HEK293T (cell line): ENCODE measurements at places on chromosomes 5 and 9.

DNA sequence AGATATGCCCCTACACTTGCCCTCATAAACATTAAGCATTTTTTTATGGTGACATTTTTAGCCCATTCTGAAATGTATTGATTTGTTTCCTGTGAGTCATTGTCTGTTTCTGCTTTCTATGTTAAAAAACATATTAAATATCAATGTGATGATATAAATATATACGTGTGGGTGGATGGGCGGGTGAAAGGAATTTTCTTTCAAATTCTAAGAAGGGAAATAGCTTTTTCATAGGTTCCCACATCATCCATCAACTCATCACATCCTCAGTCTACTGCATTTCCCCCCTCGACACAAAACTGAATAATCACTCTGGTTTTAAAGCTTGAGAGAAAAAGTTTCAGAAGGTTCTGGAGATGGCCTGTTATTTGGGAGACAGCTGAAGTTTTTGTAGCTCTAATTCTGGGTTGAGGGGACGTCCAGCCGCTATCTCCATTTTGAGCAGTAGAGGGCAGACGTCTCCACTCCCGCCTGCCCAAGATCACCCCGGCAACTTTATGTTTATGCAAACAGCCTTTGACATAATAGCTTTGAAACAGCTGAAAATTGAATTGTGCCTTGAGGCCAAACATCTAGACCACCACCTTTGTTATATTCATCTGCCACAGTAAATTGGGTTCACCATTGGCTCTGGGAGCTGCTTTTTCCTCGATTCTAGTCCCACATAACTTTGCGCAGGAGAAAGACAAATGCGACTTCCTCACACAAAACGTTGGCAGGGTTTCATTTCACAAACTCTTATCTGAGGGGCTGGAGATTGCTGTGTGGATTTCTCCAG is 216.2 kb upstream of the CLINT1 start:
- peak; percentile 80 for DNase-seq

GRCh38 chr5:131068893-131069643 is 96.0 kb downstream of the HINT1 start:
- no peak for DNase-seq

DNA sequence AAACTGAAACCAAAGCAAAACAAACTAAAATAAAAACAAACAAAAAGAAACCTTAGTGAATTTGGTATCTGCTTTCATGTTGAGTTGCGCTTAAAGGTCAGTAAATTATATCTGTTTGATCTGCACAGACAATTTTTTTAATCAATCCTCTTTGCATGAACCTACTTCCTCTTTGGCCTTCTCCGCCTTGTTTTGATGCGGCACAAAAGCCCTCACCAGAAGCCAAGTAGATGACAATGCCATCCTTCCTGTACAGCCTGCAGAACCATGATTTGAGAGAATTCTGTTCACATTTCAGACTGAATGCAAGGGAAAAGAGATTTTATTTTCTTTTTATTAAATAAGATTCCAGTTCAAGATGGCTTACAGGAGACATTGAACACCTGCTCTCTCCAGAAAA is 473.6 kb upstream of the FTMT start:
- DNase-seq: no peak

- DNase-seq: no peak
These were observed 24.7 kb downstream of the STK10 start for GRCh38 chr5:172163346-172163745.

DNA sequence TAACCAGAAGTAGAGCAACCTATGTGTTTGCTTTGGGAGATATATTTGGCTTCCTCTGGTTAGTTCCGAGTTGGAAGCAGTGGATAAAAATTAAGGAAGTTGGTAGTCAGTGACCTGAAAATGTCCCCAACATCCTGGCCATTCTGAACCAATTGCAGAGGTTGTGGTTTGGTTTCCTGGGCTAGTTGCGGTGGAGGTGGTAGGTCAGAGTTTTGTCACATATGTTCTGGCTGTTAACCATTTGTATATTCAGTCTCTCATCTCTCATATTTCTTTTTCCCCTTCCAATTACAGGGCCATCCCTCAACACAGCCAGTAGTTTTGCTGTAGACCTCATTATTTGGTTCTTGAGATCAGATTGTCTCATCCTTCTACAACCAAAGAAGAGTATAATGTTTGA is 1026.9 kb downstream of the PTPRD start:
- no peak for DNase-seq

DNA sequence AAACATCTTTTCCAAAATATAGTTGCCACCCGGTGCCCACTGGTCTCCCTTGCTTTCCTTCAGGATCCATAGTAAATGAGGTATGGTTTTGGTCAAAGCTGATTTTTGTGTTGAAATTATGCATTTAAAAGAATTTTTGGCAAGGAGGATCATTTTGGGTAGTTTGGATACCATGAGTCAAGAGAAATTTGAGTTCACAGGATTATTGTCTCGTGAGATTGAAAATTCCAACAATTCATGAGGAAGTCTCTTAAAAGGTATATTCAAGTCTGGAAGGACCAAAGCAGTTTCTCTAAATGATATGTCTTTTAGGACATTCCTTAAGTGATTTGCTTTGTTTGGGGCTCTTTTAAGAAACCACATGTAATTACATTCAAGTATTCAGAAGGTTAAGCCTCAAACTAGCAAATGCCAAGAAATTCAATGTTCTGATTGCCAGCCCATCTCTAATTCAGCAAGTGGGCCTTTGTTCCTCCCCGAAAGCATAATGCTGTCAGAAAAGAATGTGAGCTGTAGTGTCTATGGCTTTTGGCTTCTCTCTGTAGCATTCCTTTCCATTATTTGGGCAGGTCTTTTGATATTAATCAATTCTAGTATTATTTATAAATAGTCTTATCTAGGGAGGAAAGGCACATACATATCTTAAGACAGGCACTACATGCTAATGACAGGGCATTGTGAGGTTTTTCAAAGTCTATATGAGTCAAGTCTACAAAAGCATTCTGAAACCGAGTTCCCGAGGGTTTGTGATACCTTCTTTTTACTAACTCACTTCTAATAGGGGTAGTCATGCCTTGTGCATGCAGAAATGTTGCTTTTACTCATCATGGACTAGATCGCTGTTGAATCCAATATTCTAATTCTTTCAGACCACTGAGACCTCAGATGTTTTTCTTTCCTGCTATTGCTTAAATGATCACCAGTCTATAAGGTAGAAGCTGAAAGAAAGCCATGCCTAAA is 453.9 kb downstream of the ENC1 start:
- no peak for DNase-seq

DNA sequence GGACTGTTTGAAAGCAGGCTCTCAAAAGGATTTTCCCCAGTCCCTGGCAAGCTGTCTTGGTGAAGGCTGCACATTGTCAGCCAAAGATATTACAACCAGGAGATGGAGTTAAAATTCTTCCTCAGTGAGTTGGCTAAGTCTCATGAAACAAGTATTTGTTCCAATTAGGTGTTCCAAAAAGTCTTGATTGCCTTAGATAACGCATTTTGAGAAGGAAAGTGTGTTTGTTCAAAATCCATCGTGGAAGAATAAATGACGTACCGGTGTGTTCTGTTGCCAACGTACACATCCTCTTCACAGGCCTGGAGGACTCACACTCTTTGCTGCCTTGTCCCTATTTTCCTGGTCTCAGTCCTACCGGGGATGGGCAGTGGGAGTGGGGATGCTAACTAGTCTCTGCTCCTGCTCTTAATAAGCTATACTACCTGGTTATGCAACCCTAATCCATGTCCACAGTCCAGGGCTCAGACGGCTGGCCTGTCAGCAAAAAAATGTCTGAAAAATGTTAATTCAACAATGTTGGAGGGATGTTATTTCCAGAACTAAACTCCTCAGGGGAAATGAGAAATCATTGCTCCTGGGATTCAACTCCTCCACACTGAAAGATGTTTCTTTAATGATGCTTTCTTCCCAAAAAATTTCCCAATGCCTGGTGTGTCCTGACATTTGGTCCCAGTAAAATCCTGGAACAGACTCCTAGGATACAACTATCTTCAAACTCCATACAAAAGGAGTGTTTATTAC is 175.3 kb upstream of the KLF9 start:
- DNase-seq: no peak

DNA sequence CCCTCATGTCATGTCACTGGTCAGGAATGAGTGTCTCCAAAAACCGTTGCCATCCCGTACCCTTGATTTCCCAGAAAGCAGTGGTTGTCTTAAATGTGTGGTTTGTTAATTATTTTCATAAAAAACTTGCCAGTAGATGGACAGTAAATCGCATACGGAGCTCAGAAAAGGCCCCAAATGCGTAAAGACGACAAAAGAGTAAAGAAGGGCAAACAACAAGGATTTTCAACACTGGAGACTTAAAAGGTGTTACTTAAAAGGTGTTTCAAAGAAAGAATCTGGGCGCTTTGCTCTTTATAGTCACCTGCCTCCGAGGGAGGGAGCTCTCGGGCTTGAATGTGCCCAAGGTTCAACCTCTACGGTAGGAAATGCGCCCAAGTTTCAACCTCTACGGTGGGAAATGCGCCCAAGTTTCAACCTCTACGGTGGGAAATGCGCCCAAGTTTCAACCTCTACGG is 734 bp downstream of the KIF27 start:
- DNase-seq: no peak

- DNase-seq: peak; percentile 28
These were observed 61.4 kb upstream of the CKMT2 start for GRCh38 chr5:81171769-81172168.

DNA sequence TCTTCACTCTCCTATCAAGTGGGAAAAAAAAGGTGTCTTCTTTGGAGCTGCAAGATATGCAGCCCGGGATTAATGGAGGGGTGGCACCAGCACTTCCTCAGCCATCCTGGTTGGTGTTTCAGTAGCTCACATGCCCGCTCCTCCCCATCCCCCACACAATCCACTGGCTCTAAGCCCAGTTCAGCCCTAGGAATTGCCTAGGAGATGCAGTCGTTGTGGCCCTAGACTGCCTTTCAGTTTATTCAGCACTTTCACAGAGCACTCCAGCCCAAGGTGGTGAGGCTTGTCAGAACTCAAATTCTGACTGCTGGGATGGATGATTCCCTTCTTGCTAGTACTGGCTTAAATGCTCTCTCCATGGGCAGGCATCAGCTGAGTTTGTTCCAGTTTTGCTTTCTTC is 35.1 kb upstream of the EDIL3 start:
- no peak for DNase-seq

- DNase-seq: no peak
These were observed 333.6 kb downstream of the PIK3R1 start for GRCh38 chr5:68548959-68549676.

DNA sequence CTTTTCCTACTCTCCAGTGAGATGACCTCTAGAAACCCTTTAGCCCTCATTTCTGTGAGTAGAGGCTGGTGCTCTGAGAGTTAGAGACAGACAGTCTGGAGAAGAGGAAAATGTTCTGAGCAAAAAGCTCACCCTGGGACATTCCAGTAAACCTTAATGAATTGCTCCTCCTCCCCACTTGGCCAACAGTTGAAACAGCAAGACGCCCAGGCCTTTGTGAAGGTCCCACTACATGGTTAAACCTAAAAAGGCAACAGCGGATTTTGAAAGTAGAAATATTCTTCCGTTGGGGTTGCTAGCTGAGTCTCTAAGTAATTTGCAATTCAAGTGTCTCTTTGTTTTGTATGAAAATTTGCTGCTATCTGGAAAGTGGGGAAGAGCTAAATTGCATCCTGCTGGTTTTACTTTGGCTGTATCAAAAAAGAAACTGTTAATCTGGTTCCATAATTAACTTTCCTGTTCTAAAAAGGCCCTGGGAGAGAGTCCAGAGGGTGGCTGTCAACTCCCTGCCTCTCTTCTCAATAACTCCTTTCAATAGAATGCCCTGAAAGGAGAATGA is 63.8 kb downstream of the ATP10B start:
- DNase-seq: no peak

DNA sequence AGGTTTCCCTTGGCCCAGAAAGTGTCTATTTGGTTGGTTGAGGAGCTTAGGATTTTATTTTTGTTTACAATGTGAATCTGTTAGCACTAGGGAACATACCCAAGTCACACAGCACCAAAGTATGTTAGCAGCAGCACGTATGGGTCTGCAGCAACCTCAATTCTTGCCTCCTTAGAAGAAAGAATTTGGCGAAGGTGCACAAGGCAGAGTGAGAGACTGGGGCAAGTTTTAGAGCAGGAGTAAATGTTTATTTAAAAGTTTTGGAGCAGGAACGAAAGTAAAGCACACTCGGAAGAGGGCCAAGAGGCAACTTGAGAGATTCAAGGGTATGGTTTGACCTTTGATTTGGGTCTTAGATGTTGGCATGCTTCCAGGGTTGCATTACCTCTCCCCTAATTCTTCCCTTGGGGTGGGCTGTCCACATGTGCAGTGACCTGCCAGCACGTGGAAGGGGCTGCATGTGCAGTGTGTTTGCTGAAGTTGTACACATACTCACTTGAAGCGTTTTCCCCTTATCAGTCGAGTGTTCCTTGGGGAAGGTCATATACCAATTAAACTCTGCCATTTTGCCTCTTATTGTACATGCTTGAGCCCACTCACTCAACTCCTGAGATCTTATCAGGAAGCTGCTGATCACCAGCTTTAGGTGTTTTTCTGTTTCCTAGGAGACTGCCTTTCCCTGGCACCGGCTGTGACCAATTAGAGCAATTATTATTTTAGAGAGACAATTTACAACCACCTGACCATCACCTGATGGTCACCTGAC is 64.9 kb upstream of the SHC3 start:
- no peak for DNase-seq

DNA sequence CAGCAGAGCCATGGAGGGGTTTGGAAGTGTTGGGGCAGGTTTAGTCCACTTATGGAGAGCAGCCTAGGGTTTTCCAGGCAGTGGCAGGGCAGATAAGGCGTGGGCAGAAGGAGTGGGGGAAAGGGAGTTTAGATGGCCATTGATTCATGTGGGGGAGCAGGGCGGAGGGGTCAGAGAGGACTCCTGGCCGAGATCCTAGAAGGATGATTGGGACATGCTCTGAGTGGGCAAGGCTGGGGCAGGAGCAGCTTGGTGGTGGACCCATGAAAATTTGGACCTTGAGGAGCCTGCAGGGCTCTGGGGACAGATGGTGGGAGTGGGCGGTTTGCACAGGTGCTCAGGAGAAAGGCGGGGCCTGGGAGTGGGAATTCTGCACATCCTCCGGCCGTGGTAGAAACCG is 18.1 kb upstream of the TOR2A start:
- no peak for DNase-seq

DNA sequence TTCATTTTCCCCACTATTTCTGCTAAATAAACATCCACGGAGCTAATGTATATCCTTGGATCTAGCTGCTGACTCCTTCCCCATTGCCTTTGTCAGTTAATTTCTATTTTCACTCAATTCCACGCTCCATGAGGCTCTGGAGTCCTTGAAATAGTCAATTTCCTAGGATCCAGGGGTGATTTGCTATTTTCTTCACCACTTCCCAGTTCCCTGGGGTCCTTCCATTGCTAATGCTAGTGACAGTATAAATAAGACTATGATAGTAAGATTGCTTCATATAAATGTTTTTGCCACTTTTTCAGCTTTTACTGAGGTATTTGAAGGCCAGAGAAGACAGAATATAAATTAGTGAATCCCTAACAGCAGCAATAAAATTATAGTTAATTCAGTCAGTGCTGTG is 13.1 kb downstream of the TSSK1B start:
- no peak for DNase-seq

- DNase-seq: no peak
These were observed 13.9 kb upstream of the HABP4 start for GRCh38 chr9:96436063-96436455.

GRCh38 chr9:38380230-38380871 is 12.2 kb upstream of the ALDH1B1 start:
- no peak for DNase-seq

GRCh38 chr9:106296426-106296825 is 566.5 kb upstream of the ZNF462 start:
- no peak for DNase-seq

- DNase-seq: no peak
These were observed 22.1 kb downstream of the HRH2 start for GRCh38 chr5:175680020-175680419.
